ENCODE measurements at places on chromosomes 1 and 21. TPM values are rescaled to one million over a fixed set of nuclear protein-coding genes. Genes with fewer than 3 reads are reported as not detected.

- DNase-seq, result no peak
Observed at GRCh38 chr1:39654291-39654690, 14.8 kb upstream of the HEYL start.

DNA sequence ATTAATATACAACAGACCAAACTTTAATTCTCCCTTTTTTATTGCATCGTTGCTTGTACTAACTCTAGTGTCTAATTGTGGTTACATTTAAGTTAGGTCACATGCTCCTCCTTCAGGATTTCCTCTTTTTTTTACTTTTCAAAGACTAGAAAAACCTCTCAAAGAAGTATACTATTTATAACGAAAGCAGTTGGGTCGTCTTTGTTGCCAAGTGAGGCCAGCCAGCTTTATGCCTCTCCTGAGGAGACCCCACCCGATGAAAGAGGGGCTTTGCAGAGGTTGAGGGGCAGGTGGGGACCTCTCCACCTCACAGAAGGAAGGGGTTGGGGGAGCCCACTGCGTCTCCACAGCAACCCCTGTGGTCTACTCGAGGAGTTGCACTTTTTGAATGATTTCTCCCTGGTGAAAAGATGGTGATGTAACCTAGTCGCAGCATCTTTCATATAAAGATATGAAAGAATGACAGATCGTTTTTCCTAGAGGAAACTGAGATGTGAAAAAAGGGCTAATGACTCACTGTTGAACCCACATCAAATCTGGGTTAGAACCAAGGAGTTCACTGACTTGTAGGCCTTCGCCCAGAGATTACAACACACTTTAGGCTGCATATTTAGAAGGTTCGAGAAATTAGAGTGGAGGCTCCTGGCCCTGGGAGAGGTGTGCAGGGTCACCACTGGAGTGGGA, 6.4 kb downstream of the TGFB2 start:
- DNase-seq, result peak; percentile 55

GRCh38 chr1:200415789-200416593, 6.2 kb upstream of the ZNF281 start:
- DNase-seq, result peak; percentile 61

GRCh38 chr1:110639724-110640386, 33.7 kb upstream of the KCNA2 start:
- DNase-seq, result no peak

- peak; percentile 37 for DNase-seq
Observed at GRCh38 chr1:227938911-227939790, 8.6 kb downstream of the WNT9A start.

GRCh38 chr1:109312978-109313775, 6.4 kb upstream of the MYBPHL start:
- DNase-seq, result no peak

DNA sequence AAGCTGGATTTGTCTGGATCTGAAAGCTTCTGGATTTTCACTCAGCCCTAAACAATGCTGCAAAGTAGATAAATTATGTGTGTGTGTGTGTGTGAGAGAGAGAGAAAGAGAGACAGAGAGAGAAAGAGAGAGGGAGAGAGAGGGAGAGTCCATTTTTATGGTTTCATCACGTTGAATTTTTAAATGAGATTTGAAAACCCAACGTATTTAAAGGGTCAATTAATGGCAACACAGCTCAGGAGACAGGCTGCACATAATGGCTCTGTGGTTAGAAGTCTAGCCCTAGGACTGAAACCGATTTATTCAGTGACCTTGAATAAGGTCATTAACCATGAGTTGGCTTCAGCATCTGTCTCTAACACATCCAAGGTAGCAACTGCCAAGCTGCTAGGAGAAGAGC, 35.3 kb upstream of the FMN2 start:
- DNase-seq, result no peak

DNA sequence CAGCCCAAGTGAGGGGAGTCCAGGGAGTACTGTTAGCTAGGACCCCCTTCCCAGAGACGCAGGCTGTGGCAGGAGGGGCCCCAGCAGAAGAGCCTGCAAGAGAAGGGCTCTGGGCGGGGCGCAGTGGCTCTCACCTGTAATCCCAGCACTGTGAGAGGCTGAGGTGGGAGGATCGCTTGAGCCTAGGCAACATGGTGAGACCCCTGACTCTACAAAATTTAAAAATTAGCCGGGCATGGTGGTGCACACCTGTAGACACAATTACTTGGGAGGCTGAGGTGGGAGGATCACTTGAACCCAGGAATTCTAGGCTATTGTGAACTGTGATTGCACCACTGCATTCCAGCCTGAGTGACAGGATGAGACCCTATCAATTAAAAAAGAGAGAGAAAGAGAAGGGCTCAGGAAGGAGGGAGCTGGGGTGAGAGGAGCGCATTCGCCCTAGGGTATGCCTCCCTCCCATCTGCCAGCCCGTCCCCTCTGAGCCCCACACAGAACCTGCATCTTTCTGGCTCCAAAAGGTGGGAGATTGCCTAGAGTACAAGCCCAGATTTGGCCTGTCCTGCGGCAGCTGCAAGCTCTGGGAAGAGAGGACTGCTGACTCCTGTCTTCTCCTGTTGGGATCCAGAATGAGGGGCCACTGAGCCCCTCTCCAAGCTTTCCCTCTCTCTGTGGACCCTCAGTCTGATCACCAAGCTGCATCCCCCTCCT, 3.6 kb downstream of the KCNQ4 start:
- DNase-seq, result no peak

AZIN2 gene
- polyA plus RNA-seq, result 2.4 TPM

KRTAP12-2 gene
- not detected for polyA plus RNA-seq

OR2G6 gene
- not detected for polyA plus RNA-seq

AADACL4 gene
- polyA plus RNA-seq, result not detected

PCBP3 gene
- 1.6 TPM for polyA plus RNA-seq

FAM163A gene
- 0.16 TPM for polyA plus RNA-seq

Measured in right cardiac atrium (tissue), 5 donors.